ENCODE measurements at places on chromosomes 4 and X. TPM values are rescaled to one million over a fixed set of nuclear protein-coding genes. Genes with fewer than 3 reads are reported as not detected.

DNA sequence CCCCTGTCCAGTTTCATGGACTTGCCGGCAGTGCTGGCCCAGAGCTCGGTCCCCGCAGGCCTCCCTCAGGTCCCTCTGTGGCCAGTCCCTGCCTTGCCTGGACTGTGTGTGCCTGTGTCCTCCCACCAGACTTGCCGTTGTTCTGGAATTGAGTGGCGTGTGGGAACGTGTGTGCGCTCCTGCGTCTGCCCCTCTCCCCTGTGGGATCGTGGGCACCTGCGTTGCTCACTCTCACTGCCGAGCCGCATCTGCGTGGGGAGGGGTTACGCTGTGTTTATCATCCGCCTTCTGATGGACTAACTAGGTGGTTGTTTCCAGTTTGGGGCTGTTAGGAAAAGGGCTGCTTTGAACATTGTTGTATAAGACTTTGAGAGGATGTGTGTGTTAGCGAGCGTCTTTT is 21.2 kb downstream of the PCGF3 start:
- no peak overlapping the region for H3K27ac ChIP-seq
- DNase-seq, result no peak
- no peaks in the 10 kb centered on the region for H3K27me3 ChIP-seq
- H3K36me3 ChIP-seq, result no peaks in the 10 kb centered on the region
- no peaks in the 10 kb centered on the region for H3K4me1 ChIP-seq

DNA sequence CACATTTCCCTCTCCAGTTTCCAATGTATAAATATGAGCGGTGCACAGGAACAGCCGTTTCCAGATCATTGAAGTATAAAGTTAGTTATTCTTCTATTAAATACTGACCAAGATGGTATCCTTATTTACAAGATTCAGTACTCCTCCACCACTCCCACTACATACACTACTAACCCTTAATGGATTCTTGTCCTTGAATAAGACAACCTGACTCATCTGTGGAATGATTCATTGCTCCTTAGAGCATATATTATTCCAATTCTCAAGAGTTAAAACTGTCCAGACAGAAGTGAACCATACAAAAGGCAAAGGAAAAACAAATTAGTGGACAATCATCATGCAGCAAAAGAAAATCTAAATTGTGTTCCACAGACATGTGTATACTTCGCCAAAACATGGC is 373.3 kb downstream of the IDS start:
- H3K36me3 ChIP-seq, result no peaks in the 10 kb centered on the region
- no peak overlapping the region for H3K4me3 ChIP-seq
- DNase-seq, result no peak

The PKD2 gene
- total RNA-seq, result 129 TPM

DNA sequence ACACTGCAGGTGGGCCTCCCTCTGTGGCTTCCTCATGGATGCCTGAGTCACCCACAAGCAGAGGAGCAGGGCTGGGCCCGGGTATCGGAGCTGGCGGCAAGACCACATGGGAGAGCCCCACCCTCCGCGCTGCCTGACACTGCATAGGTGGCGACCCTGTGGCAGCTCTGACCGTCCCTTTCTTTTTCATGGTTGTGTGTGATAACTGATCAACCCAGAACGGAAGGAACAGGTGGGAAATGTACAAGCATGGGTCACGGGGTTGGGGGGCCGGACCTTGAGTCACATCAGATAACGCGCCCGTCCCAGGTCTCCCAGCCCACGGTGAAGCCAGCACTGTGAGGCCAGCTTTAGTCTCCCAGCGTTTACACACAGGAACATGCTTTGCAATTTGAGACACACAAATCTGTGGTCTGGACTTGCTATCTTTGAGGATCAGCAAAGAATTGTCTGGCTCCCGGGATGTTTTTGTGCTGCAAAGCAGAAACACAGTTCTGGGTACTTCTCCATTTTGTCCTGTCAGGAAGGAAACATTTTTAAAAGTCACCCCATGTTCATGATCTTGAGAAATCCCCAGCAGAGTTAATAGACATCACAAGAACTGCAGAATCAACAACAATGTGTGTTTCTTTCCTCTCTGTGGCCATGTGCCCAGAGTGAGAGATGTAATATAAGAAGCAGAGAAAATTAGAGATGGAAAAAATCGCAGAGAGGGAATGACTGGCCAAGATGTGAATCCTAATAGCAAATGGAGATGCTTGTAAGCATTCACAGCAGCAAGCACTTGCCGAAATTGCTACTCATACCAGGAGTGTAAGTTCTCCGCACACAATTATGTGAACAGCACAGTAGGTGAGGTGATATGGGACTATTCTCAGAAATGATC is 70.1 kb upstream of the CBR4 start:
- H3K27ac ChIP-seq, result peak overlapping the region; percentile 51
- no peaks in the 10 kb centered on the region for H3K4me1 ChIP-seq
- H3K4me3 ChIP-seq, result no peak overlapping the region
- peak; percentile 30 for DNase-seq
- H3K36me3 ChIP-seq, result no peaks in the 10 kb centered on the region
- H3K27me3 ChIP-seq, result no peaks in the 10 kb centered on the region

The TIGD4 gene
- total RNA-seq, result 2.6 TPM
